ENCODE measurements at places on chromosomes 3 and 15.

- peak; percentile 12 for DNase-seq
These were observed 155.1 kb upstream of the FRMD4B start for GRCh38 chr3:69540706-69541581.

- no peak for DNase-seq
These were observed 33.5 kb upstream of the TIMP4 start for GRCh38 chr3:12192173-12192572.

GRCh38 chr3:55984626-55985025 is 483.6 kb downstream of the ERC2 start:
- no peak for DNase-seq

DNA sequence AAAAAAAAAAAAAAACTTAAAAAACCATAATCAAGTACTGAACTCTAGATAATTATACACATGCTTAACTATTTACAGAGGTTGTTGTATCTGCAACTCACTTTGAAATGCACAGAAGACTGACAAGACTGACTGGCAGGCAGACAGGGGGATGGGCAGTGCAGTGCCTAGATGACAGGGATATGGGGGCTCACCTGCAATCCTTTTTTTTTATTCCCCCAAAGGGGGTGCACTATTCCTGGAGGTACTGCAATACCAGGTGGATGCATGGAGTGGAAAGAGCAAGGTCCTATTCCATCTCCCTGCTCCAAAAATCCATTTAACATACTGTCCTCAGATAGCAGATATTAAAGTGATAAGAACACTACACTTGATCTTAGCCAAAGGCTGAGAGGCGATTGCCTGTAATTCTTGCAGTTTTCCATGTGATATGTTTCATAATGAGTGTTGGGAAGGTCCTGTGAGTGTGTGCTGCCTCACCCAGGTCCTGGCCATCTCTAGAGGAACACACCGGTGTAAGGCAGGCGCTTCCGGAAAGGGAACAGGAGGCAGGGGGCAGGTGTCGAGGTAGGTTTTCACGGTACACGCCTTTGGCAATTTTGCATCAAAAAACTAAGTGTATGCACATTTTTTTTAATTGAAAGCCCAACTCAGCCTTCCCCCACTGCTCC is 22.7 kb downstream of the SEC61A1 start:
- DNase-seq: no peak

DNA sequence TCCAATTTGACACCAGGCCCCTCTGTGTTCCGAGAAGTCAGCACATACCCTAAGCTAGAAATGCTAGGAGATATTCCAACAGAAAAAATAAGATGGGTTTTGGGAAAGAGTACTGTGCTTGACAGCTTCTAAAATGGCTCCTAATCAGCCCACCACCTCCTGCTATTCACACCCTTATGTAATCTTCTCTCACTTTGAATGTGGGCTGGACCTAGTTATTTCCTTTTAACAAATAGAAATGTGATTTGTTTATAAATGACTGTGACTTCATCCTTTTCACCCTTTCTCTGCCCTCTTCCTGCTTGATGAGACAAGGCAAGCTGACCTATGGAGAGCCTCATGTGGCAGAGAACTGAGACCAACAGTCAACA is 961.1 kb downstream of the FHIT start:
- DNase-seq: no peak

GRCh38 chr3:33385423-33385822 is 54.8 kb downstream of the UBP1 start:
- no peak for DNase-seq

GRCh38 chr3:100810671-100811070 is 101.4 kb downstream of the TFG start:
- peak; percentile 68 for DNase-seq

- no peak for DNase-seq
These were observed 119.3 kb upstream of the SLC24A5 start for GRCh38 chr15:48001393-48002039.

DNA sequence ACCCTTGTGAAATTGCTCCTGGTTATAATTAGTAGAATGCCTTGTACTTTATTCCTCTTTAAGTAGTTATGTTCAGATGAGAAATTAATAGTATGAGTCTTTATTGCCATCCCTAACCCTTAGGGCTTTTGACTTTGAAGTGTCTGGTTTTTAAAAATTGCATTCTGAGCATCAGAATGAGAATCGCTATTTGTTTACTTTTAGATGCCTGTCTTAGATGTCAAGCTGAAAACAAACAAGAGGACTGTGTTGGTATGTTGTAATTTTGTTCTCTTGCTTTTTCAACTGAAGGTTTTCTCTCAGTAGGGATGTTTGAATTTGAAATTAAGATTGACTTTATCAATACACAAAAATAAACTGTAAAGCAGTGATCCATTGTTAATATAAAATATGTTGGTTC is 5.2 kb downstream of the RNF7 start:
- no peak for DNase-seq

GRCh38 chr15:42150219-42150970 is 6.0 kb downstream of the PLA2G4F start:
- no peak for DNase-seq

DNA sequence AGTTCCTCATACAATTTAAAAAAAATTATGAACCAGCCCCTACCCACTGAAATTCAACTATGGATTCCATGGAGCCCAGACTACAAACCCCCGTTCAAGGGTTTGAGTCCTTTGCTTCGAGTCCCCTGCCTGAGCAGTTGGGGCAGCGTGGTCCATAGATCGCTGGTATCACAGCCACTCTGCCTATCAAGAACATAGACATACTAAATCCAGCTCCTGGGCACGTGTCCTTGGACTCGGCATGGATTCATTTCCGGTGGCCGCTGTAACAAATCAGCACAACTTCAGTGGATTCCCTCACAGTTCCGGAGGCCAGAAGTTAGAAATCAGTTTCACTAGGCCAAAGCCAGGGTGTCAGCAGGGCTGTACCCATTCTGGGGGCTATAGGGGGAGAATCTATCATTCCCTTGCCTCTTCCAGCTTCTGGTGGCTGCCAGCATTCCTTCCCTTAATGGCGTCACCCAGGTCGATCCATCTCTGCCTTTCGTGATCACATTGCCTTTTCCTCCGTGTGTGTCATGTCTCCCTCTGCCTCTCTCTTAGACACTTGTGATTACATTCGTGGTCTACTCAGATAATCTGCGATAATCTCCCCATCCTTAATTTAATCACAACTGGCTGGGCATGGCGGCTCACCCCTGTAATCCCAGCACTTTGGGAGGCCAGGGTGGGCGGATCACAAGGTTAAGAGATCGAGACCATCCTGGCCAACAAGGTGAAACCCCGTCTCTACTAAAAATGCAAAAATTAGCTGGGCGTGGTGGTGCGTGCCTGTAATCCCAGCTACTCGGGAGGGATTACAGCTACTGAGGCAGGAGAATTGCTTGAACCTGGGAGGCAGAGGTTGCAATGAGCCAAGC is 4.6 kb upstream of the TMEM44 start:
- DNase-seq: no peak

- DNase-seq: no peak
These were observed 15.2 kb downstream of the RAB11A start for GRCh38 chr15:65884511-65884910.

- DNase-seq: no peak
These were observed 15.2 kb downstream of the DAZL start for GRCh38 chr3:16589867-16590624.

GRCh38 chr3:29440413-29441305 is 159.8 kb downstream of the RBMS3 start:
- no peak for DNase-seq

DNA sequence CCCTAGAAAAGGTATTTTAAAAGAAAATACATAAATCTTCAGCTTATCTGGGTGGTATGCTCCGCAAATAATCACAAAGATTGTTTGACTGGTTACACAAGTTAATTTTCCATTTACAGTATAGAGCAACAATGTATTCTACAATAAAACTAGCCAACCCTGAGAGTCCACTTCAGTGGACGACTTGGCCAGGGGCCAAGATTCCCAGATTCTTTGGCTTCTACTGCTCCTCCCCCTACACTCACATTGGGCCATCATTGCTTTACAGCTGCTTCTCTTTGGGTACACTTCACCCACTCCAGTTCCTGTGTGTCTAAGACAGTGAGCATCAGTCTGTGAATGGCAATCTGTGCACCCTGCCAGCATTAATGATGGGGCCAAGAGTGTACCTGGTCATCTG is 17.2 kb upstream of the PRICKLE2 start:
- no peak for DNase-seq

DNA sequence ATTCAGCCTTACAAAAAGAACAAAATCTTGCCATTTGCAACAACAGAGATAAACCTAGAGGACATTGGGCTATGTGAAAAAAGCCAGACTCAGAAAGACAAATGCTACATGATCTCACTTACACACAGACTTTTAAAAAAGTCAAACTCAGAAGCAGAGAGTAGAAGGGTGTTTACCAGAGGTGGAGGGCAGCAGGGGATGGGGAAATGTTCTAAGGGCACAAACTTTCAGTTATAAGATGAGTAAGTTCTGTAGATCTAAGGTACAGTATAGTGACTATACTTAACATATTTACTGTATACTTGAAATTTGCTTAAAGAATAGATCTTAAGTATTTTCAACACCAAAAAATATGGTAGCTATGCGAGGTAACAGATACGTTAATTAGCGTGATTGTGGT is 3.0 kb downstream of the MYEF2 start:
- DNase-seq: no peak

GRCh38 chr3:144809380-144809779 is 837.8 kb downstream of the DIPK2A start:
- no peak for DNase-seq

GRCh38 chr15:78421238-78421965 is 16.6 kb upstream of the IREB2 start:
- DNase-seq: no peak

- no peak for DNase-seq
These were observed 153.7 kb downstream of the TPRG1 start for GRCh38 chr3:189325454-189325853.

DNA sequence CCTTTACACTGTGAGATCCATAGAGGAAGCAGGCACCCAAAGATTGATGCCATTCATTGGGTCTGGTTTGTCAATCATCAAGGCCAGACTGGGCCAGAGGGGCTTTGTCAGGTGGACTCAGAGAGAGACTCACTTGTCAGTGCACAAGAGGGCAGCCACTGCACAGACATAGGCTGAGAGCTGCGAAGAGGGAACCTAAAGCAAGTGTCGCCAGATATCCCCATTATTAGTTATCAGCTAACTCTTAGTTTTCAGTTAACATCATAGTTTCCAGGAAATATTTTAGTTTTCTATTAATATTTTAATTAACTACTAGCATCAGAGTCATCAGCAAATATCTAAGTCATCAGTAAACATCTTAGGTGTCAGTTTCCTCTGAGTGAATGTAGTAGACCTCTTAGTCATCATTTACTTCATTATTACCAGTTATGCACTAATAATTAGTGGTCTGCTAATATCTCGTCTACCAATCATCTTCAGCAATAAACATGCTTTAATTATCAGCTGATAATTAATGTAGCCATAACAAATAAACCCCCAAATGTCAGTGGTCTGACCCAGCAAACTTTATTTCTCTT is 41.7 kb upstream of the LIMD1 start:
- DNase-seq: no peak

DNA sequence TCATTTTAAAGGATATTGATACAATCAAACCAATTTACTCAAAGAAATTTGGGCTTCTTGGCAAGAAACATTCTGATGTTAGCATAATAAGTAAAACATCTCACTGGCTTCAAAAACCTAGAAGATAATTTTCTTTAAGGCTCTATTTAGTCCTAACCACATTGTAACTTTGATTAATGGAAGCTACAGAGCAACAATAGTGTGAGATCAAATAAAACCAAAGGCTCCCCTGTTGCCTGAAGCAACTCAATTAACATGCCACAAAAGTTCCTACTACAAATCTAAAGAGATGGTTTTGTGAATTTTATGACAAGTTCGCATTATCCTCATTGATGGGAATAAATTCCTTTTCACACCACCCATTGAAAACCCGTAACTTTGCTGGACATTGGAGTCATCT is 5.9 kb downstream of the DPH6 start:
- DNase-seq: no peak

DNA sequence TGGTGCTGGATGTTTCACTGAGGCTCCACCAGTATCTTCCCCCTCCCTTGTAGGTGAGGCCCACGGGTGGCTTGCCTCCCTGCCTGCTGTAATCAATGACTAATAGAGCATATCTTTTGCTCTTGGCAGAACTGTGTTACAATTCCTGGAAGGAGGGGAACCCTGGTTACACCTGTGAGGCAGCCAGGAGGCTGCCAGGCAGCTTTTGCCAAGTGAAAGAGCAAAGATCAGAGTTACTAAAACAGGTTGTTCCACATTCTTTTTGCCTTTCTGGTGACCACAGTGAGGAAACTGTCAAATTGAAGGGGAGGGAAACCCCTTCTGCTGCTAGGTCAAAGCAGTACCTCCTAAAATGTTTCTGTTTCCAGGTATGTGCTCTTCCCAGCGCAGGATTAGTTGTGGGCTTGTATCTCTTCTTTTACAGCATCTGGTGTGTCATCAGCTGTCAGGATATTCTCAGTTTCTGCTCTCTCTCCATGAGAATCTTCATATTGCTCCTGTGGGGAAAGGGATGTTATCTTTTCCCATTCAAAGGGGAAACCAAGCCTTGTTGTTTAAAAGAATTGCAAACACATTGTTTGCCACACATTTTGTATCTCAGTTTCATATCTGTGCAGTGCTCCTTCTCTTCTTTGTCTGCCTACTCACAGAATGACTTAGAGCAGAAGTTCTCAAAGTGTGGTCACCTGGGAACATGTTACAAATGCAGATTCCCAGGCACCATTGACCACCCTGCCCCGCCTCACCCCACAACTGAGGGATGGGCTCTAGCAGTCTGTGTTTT is 137.4 kb upstream of the UMPS start:
- DNase-seq: no peak

- DNase-seq: no peak
These were observed 55.2 kb downstream of the TBL1XR1 start for GRCh38 chr3:177141899-177142646.

GRCh38 chr3:53267766-53268165 is 11.9 kb upstream of the TKT start:
- no peak for DNase-seq

DNA sequence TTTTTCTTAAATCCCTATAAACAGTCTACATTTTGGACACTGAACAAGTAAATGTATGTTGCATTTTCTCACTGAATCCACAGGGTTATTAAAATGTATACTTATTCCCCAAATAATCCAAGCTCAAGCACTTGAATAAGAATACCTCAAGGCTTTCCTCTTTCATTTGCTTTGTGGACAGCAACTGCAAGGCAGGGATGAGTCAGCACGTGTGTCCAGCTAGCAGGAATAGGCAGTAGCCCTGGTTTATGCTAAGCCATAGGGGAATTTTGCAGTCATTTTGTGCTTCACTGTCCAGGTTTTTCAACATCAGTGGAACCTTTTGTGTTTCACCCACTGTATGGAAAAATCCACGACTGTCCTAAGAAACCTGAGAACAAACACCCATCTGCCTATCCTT is 96.7 kb upstream of the KCNMB2 start:
- DNase-seq: peak; percentile 55

DNA sequence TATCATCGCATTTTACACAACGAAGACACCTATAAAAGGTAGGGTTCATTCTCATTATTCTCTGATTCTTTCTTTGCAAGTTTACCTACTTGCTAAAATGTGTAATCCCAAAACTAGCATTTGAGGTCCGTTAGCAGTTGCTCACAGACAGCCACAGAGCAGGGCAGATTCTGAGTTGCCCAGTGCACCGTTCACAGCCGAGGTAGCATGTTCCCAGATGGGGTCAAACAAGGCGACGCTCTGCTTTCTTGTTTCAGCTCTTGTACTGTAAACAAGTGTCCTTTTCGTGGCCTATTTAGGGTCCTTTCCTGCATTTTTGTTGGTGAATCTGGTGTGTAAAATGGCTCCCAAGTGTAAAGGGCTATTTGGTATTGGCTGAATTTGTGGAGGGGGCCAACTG is 3.1 kb downstream of the PPP1R2 start:
- no peak for DNase-seq

All from fibroblast of mammary gland (primary cell).